ENCODE measurements at places on chromosomes 12 and 14. TPM values are rescaled to one million over a fixed set of nuclear protein-coding genes. Genes with fewer than 3 reads are reported as not detected.
A peak's percentile ranks its signal among the peaks of the same experiment; 100 is the strongest.

COX8C gene
- not detected for polyA plus RNA-seq

KRT6C gene
- polyA plus RNA-seq, result not detected

OASL gene
- polyA plus RNA-seq, result 14.9 TPM

ANKRD33 gene
- polyA plus RNA-seq, result not detected

FBLN5 gene
- not detected for polyA plus RNA-seq

OR4E2 gene
- polyA plus RNA-seq, result not detected

BDKRB2 gene
- not detected for polyA plus RNA-seq

FAM222A gene
- 0.09 TPM for polyA plus RNA-seq

FMNL3 gene
- 5.4 TPM for polyA plus RNA-seq

ADAM20 gene
- not detected for polyA plus RNA-seq

KRT74 gene
- not detected for polyA plus RNA-seq

DNA sequence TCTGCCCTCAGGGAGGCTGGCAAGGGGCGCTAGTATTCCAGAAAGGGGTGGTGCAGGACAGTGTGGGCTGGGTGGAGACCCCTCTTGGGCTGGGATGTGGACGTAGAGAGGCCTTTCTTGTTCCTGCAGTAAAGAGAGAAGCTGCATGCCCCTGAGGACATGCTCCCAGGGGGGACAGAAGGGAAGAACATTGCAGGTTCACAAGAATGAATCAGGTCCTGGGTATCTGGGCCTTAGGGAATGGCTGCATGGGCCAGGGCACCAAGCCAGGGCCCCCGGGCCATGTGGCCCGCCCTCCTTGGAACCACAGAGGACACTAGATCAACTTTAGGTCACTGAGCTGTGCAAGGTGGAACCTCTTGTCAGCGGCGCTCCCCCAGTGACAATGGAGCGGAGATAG is 51.8 kb downstream of the ZNF664 start:
- H3K27me3 ChIP-seq, result no peaks in the 10 kb centered on the region
- peaks cover 12% of the 10 kb centered on the region for H3K4me1 ChIP-seq
- DNase-seq, result no peak
- no peaks in the 10 kb centered on the region for H3K36me3 ChIP-seq

GRCh38 chr12:27973487-27973890 is 956 bp upstream of the PTHLH start:
- H3K4me3 ChIP-seq, result no peak overlapping the region
- peaks cover 85% of the 10 kb centered on the region for H3K27me3 ChIP-seq
- no peak overlapping the region for H3K27ac ChIP-seq

GRCh38 chr12:105766029-105766428 is 372.7 kb downstream of the NUAK1 start:
- H3K4me3 ChIP-seq, result no peak overlapping the region
- H3K27me3 ChIP-seq, result peaks cover 8% of the 10 kb centered on the region
- H3K27ac ChIP-seq, result no peak overlapping the region

DNA sequence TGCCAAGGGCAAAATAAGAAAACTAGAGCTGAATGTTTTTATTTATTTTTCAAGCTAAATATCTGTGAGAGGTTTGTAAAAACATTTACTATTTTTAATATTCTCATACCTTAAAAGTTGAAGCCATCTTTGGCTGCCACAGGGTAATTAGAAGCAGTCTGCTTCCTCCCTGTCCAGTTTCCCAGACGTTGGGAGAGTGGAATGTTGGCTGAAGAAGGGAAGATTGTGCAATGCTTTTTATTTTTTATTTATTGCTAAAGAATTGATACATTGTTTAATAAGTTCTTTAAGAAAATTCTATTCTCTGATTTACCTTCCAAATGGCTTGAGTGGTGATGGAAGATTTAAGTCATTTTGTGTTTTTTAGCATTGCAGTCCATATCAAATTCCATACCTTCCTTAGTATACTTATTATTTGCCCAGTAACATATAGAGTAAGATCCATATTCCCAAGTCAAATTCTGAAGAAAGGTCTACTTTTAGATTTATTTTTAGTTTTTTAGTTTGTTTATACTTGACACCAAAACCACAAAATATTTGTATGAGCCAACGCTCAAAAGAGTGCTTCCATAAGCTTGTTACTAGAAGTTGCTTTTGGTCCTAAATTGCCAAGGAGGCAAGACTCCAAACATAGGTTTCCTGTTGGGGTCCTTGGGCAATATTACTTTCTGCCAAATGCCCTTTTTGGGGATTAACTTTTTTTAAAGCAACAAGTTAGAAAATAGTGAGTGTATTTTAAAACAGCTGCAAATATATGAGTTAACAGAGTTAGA is 124.0 kb upstream of the CPM start:
- DNase-seq, result no peak
- no peaks in the 10 kb centered on the region for H3K27me3 ChIP-seq
- H3K4me1 ChIP-seq, result peaks cover 30% of the 10 kb centered on the region
- no peak overlapping the region for H3K4me3 ChIP-seq
- H3K27ac ChIP-seq, result no peak overlapping the region

DNA sequence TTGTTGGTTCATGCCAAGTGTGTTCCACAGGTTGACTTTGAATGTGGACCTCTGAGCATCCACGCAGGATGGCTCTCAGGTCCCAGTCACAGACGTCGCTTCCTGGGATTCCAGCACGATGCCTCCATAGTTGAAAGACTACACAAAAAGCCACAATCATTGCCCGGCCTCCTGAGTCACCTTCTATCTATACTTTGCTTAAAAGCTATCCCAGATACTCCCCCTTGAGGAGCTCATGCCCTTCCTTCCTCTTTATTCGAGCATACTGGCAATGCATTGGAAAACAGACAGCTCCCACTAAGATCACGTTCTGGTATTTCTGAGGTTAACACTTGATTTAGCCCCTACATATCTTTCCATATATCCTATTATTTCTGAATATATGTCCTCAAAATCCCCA is 40.1 kb downstream of the ZNF664 start:
- no peak overlapping the region for H3K4me3 ChIP-seq
- no peak for DNase-seq
- peaks cover under 1% of the 10 kb centered on the region for H3K4me1 ChIP-seq
- H3K27me3 ChIP-seq, result no peaks in the 10 kb centered on the region

DNA sequence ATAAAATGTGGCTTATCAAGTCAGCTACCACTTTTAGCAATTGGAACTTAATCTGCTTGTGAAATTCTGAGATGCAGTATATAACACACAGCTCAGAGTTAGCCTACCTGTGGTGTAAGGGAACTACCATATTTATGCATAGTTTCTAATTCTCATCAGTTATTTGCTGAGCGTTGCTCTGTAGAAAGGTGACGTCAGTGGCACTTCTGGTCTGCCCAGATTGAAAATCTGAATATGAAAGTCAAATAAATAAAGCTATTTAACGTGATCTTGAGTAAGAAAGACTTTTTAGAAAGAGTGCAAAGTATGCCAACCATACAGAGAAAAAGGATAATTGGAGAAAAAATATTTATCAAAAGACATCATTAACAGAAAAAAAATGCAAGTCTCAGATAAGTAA is 938.9 kb upstream of the NOVA1 start:
- no peaks in the 10 kb centered on the region for H3K27me3 ChIP-seq
- H3K27ac ChIP-seq, result no peak overlapping the region
- no peak for DNase-seq

- no peak overlapping the region for H3K4me3 ChIP-seq
- no peaks in the 10 kb centered on the region for H3K27me3 ChIP-seq
- DNase-seq, result no peak
- H3K27ac ChIP-seq, result no peak overlapping the region
- no peaks in the 10 kb centered on the region for H3K36me3 ChIP-seq
- H3K4me1 ChIP-seq, result no peaks in the 10 kb centered on the region
These were observed 101.9 kb downstream of the TMTC3 start for GRCh38 chr12:88243982-88244381.

- H3K4me3 ChIP-seq, result no peak overlapping the region
- no peaks in the 10 kb centered on the region for H3K27me3 ChIP-seq
- no peak overlapping the region for H3K27ac ChIP-seq
- peak; percentile 63 for DNase-seq
- peaks cover 50% of the 10 kb centered on the region for H3K4me1 ChIP-seq
- H3K36me3 ChIP-seq, result no peaks in the 10 kb centered on the region
These were observed 81.3 kb downstream of the SSPN start for GRCh38 chr12:26276709-26277108.

GRCh38 chr12:40551466-40551865 is 140.8 kb upstream of the CNTN1 start:
- H3K4me1 ChIP-seq, result no peaks in the 10 kb centered on the region
- DNase-seq, result no peak
- H3K27ac ChIP-seq, result no peak overlapping the region
- H3K36me3 ChIP-seq, result no peaks in the 10 kb centered on the region
- no peak overlapping the region for H3K4me3 ChIP-seq

GRCh38 chr12:100733817-100734593 is 60.6 kb upstream of the ANO4 start:
- peaks cover 6% of the 10 kb centered on the region for H3K27me3 ChIP-seq
- H3K4me3 ChIP-seq, result no peak overlapping the region
- no peaks in the 10 kb centered on the region for H3K4me1 ChIP-seq

DNA sequence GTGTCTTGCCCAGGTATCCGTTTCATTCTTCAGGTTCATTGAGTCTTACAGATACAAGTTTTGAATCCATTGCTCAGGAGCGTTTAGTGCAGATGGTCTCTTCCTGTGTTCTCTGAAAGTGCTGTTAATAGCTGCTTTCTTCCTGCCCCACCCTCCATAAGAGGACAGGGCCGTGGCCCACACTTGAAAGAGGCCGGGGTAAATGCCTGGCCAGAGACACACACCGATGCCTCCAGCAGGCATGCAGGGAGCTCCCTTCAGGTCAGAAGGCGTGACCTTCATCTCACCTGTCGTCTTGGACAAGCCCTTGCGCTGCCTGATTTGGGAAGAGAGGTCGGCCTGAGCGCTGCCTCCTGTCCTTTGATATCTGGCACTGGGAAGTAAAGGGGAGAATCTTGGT is 11.6 kb downstream of the PRKAB1 start:
- H3K27ac ChIP-seq, result no peak overlapping the region
- H3K4me3 ChIP-seq, result no peak overlapping the region
- peaks cover 87% of the 10 kb centered on the region for H3K36me3 ChIP-seq

DNA sequence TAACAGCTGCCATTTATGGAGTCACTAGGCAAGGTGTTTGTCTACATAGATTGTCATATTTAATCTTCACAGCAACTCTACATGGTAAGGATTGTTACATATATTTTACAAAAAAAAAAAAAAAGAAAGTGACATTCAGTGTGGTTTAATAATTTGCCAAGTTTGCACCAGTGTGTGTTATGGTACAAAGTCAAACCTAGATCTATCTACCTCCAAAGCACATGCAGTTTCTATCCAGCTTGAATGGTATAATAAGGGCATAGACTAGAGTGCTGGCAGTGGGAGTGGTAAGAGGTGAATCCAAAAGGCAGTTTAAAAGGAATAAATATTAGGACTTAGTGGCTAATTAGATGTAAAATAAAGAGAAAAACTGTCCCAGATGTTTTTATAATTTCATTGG is 66.2 kb upstream of the PCNX4 start:
- no peaks in the 10 kb centered on the region for H3K36me3 ChIP-seq
- no peak overlapping the region for H3K27ac ChIP-seq
- H3K4me3 ChIP-seq, result no peak overlapping the region

DNA sequence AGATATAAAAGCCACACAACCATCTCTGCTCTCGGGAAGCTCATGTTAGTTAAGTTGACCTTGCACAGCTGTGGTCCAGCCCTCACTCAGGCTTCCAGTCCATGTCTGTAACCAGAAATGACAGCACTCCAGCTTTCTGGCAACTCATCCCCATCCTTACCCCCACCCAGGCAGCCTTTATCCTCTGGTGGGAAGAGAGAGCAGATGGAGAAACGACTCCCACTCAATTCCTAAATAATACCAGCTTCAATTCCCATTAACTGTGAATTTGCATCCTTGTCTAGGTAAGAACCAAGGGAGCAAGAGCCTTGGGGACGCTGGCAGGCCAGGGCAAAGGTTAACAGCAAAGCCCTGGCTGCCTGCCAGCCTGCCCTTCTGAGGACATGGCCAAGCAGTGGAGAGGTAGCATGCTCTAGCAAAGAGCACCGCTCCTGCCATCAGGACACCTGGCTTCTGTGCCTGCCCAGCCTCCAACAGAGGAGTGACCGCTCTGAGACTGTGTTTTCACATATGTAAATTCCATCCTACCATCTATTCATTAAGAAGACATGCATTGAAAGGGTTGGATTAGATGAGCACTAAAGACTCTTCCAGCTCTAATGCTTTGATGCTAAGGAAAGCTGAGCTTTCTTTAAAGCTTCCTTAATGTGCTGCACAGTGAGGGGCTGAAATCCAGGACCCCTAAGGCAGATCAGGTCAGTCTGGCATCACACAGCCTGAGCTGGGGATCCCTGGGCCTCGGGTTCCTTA is 236.1 kb downstream of the GRIN2B start:
- no peak overlapping the region for H3K4me3 ChIP-seq
- H3K4me1 ChIP-seq, result no peaks in the 10 kb centered on the region
- no peaks in the 10 kb centered on the region for H3K36me3 ChIP-seq

DNA sequence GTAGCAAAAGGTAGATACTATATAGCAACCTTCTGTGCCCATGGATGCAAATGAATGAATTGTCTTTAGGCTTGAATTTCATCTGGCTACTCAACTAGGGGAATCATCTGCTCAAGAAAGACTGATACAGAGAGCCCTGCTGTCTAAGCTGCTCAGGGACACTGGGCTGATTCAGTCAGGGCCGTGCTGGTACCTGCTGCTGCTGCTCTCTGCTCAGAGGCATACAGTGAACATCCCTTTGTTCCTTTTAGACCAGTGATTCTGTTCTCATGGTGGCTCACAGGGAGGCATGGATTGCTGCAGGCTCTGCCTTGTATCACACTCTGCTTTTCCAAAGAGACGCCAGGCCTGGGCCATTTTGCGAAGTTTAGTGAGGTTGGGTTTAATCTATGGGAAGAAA is 14.1 kb downstream of the EIF2B2 start:
- no peak for DNase-seq
- no peaks in the 10 kb centered on the region for H3K27me3 ChIP-seq
- peaks cover 67% of the 10 kb centered on the region for H3K36me3 ChIP-seq
- H3K27ac ChIP-seq, result no peak overlapping the region
- no peak overlapping the region for H3K4me3 ChIP-seq
- H3K4me1 ChIP-seq, result no peaks in the 10 kb centered on the region

DNA sequence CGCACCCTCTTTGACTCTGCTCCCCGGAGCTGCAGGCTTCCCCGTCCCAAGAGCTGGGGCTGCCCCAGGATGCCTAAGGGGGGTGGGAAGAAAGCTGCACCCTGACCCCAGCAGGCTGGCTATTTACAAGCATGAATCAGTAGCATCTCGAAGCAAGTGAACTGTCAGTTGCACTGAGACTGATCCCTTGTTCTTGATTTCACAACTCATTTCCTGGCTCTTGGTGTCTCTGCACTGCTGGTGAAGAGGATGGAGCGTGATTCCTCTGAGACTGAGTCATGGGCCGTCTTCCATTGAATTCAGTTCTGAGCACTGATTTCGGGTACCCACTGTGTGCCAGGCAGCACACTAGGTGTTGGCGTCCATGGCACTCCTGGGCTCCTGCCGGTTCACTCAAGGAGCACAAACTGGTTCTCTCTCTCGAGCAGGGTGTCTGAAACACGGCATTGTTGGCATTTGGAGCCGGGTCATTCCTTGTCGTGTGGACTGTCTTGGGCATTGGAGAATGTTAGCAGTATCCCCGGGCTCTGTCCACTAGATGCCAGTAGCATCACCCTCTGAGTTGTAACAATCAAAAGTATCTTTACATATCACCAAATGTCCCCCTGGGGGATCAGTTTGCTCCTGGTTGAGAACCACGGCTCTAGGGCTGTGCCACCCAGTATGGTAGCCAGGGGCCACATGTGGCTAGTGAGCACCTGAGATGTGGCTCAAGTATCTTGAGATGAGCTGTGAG is 86.9 kb downstream of the RIN3 start:
- H3K27ac ChIP-seq, result peak overlapping the region; percentile 47
- H3K27me3 ChIP-seq, result no peaks in the 10 kb centered on the region
- H3K4me1 ChIP-seq, result peaks cover 23% of the 10 kb centered on the region
- no peak overlapping the region for H3K4me3 ChIP-seq

GRCh38 chr12:74980510-74980909 is 229.1 kb downstream of the KCNC2 start:
- no peaks in the 10 kb centered on the region for H3K27me3 ChIP-seq
- no peak overlapping the region for H3K27ac ChIP-seq
- H3K4me3 ChIP-seq, result no peak overlapping the region
